Large intestine (tissue), 12 donors: ENCODE measurements at places on chromosomes 6 and 20. TPM values are rescaled to one million over a fixed set of nuclear protein-coding genes. Genes with fewer than 3 reads are reported as not detected.
A peak's percentile ranks its signal among the peaks of the same experiment; 100 is the strongest.

Gene CFB
- 37.1 TPM for polyA plus RNA-seq

Gene CDH4
- polyA plus RNA-seq = 1.7 TPM

DNA sequence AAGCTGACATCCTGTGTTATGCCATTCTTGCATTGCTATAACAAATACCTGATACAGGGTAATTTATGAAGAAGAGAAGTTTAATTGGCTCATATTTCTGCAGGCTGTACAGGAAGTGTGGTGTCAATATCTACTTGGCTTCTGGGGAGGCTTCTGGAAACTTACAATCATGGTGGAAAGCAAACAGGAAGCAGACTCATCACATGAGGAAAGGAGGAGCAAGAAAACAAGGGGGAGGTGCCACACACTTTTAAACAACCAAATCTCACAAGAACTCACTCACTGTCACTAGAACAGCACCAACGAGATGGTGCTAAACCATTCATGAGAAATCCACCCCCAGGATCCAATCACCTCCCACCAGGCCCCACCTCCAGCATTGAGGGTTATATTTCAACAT is 143.1 kb upstream of the GGTLC1 start:
- no peak for DNase-seq

DNA sequence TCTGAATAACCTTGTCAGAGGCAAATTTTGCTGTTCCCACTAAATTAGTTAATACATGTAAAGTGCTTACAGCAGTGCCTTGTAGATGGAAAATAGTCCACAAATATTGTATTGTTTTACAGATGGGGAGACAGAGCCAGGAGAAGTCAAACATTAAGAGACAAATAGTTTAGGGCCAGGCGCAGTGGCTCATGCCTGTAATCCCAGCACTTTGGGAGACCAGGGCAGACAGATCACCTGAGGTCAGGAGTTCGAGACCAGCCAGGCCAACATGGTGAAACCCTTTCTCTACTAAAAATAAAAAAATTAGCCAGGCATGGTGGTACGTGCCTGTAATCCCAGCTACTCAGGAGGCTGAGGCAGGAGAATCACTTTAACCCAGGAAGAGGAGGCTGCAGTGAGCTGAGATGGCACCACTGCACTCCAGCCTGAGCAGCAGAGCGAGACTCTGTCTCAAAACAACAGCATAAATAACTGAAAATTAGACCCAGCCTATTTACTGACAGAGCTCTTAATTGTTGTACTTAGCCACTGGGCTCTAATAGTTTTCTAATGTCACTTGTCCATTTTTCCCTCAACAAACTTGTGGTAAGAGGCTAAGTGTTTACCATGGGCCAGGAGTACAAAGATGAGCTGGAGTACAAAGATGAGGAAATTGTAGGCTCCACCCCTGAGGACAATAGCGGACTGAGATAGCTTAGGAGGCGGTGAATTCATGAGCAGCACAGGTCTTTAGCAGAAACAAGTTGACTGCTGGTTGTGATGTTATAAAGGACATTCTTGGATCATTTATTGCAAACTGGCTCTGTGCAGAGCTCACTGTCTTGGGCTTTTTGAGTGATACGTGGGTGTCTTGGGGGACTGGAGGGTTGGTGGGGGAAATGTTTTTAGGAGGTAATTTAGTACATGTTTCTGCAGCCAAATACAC is 6.4 kb downstream of the ZSWIM3 start:
- peak; percentile 81 for DNase-seq

DNA sequence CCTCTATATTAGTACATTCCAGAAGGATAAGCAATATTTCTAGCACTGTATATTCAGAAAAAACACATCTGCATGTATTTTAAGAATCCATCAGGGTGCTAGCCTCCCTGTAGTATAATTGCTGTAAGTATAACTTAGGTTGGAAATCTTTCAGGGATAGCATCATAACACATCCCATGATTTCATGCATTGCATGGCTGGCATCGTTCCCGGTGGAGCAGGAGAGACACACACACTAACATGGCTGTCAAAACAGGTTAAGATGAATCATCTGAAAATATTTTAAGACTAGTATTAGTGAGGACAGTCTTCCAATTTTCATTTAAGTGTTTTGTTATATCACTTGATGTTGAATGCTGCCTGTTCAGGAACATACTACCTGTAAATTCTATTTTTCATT is 32.1 kb upstream of the CENPW start:
- DNase-seq = no peak

- no peak for DNase-seq
Observed at GRCh38 chr6:137191236-137191635, 17.8 kb upstream of the IL22RA2 start.
